Activated T-cell treated with anti-CD3 and anti-CD28 coated beads, Interleukin-2, amount 50 U/mL, for 24 hours (primary cell): ENCODE measurements at places on chromosomes 1 and 21.

- no peak for DNase-seq
- no peaks in the 10 kb centered on the region for H3K36me3 ChIP-seq
- H3K4me1 ChIP-seq = peaks cover 17% of the 10 kb centered on the region
- peaks cover 64% of the 10 kb centered on the region for H3K27me3 ChIP-seq
Measured at GRCh38 chr1:67836769-67837168, 3.5 kb upstream of the GNG12 start.

DNA sequence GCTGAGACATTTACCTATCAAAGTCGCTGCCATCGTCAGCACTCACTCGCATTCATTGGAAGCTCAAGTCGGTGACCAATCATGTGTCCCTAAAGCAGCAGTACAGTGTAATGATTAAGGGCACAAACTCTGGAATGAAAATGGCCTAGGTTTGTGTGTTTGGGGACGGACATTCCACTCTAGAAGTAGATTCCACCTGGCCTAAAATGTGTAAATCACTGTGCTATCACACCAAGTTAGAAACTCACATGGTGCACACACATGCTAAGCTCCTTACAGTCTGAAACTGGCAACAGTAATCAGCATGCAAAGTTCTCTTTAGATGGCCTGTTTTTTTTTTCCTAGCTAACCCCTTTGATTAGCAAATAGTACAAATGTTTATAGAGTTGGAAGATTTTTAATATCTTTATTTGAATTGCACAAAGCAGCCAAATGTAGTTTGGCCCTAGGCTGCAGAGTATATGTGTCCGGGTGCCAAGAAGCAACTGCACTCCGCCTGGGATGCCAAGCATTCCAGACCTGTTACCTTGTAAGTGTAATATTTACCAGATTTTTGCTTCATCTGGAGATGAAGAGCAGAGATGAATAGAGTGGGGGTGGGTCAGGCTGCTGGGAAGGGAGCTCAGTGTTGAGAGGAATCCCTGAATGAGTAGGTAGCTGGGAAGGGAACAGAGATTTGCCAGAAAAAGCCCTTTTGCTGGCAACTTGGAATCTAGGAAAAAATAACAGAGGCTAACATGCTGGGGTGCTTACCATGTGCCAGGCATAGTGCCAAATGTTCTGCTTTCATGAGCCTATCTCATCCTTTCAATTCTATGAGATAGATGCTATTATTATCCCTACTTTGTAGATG, 35.2 kb downstream of the TGFB2 start:
- H3K36me3 ChIP-seq = no peaks in the 10 kb centered on the region
- no peak overlapping the region for H3K4me3 ChIP-seq
- no peak for DNase-seq
- no peak overlapping the region for H3K27ac ChIP-seq
- peaks cover 81% of the 10 kb centered on the region for H3K27me3 ChIP-seq
- H3K4me1 ChIP-seq = peaks cover 13% of the 10 kb centered on the region

GRCh38 chr1:101330427-101331130, 93.8 kb downstream of the S1PR1 start:
- no peak for DNase-seq
- H3K27me3 ChIP-seq = peaks cover 2% of the 10 kb centered on the region
- no peak overlapping the region for H3K27ac ChIP-seq
- no peaks in the 10 kb centered on the region for H3K36me3 ChIP-seq

GRCh38 chr1:82880506-82880905, 1079.8 kb downstream of the ADGRL2 start:
- no peak overlapping the region for H3K27ac ChIP-seq
- DNase-seq = no peak
- H3K36me3 ChIP-seq = no peaks in the 10 kb centered on the region
- no peak overlapping the region for H3K4me3 ChIP-seq
- no peaks in the 10 kb centered on the region for H3K4me1 ChIP-seq
- no peaks in the 10 kb centered on the region for H3K27me3 ChIP-seq

DNA sequence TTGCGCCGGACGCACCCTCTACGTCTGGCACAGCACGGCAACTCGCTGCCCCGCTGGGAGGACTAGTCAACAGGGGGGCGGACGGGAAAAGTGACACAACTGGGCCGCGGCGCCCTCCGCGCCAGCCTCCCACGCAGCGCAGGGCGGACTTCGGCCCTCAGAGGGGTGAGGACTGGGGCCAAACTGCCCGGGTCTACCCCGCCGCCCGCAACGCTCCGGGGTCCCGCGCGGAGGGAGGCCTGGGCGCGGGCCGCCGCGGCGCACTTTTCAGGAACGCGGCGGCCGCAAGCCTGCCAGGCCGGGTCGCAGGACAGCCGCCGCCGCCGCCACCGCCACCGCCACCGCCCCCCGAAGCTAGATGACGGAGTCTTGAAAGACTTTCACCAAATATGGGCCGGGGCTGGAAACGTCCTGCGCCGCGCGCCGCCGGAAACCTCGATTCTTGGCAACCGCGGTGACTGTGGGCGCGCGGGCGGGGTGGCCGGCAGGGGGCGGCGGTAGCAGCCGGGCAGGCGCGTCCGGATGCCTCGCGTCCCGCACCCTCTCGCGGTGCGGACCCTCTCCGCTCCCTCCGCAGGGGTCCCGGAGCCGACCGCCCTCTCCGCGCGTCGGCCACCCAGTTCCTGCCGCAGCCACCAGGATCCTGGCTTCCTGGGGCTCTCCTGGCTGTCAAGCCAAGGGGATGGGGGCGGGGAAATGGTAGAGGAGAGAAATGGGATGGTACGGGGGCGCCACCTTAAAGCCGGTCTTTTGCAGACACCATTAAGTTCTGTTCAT, 3.7 kb upstream of the CCN1 start:
- H3K27me3 ChIP-seq = peaks cover 89% of the 10 kb centered on the region
- H3K36me3 ChIP-seq = no peaks in the 10 kb centered on the region
- peak; percentile 64 for DNase-seq

GRCh38 chr1:93344886-93345632, 648 bp upstream of the DR1 start:
- H3K27ac ChIP-seq = peak overlapping the region; percentile 98
- DNase-seq = no peak
- no peaks in the 10 kb centered on the region for H3K27me3 ChIP-seq
- peaks cover 21% of the 10 kb centered on the region for H3K4me1 ChIP-seq
- H3K4me3 ChIP-seq = peak overlapping the region; percentile 89
- H3K36me3 ChIP-seq = peaks cover 49% of the 10 kb centered on the region

DNA sequence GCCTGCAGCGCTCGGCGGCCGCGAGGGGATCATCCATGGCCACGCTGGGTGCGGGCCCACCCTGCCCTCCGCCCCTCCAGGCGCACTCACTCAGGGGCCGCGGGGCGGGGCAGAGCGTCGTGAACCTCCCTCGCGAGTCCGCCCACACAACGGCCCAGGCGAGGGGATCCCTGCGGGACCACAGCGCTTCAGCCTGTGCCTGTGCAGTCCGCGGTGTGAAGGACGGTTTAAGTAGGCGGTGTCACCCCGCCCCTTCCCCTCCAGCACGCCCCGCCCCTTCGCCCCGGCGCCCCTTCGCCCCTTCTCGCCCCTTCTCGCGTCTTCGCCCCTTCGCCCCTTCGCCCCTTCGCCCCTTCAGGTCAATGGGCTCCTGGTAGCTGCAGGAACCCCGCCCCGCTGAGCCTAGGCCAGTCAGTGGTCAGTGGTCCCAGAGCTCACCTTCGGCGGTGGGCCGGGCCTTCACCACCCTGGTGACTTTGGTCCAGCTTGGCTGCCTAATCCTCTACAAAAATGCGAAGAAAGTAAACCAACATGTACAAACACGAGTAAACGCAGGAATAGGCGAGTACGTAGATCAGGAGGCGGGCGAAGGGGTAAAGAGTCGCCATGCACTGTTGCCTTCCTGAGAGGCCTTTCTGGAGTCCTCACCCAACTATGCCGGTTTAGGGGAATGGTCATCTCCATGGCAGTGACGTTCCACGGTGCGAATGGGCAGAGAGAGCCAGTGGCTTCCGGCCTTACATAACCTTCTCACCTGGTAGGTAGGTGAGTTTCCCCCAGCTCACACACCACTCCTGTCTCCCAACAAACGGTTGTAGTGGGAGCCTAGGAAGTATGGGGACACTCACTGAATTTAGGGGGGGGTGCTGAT, 19.6 kb upstream of the DMRTB1 start:
- H3K27me3 ChIP-seq = peaks cover 4% of the 10 kb centered on the region
- H3K4me3 ChIP-seq = no peak overlapping the region
- H3K4me1 ChIP-seq = no peaks in the 10 kb centered on the region
- no peak for DNase-seq

DNA sequence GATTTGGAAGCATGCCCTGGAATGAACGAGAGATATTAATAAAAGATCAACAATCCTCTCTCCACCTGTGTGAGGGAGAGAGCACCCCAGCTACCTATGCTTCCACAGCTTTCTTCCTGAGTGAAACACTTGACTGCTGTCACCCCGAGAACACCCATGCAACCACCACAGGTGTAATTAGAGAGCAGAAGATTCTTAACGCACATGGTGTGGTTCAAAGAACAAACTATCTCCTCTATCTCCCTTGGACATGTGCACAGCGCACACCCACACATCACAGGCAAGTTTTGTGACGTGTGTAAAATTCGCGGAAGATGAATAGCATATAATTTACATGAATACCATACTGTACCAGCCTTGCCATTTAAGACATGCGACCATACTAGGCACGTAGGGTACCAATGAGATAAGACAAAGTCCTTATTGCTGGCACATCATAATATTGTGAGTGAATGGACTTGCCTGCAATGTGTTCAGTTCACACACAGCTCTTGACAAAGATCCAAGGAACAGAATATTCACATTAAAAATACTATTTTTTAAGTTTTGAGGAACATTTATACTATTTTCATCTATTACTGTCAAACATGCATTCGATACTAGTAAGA, 11.6 kb downstream of the ERRFI1 start:
- H3K27ac ChIP-seq = no peak overlapping the region
- H3K4me1 ChIP-seq = peaks cover 1% of the 10 kb centered on the region
- peaks cover 27% of the 10 kb centered on the region for H3K27me3 ChIP-seq

- H3K36me3 ChIP-seq = peaks cover 49% of the 10 kb centered on the region
- peak overlapping the region; percentile 98 for H3K4me3 ChIP-seq
- DNase-seq = no peak
Measured at GRCh38 chr1:24416666-24417391, 1.2 kb downstream of the NIPAL3 start.

- H3K27me3 ChIP-seq = peaks cover 14% of the 10 kb centered on the region
- H3K4me1 ChIP-seq = no peaks in the 10 kb centered on the region
- no peak overlapping the region for H3K4me3 ChIP-seq
- H3K36me3 ChIP-seq = no peaks in the 10 kb centered on the region
- H3K27ac ChIP-seq = no peak overlapping the region
Measured at GRCh38 chr1:170749549-170749948, 85.6 kb downstream of the PRRX1 start.

- no peak for DNase-seq
- H3K4me1 ChIP-seq = peaks cover 40% of the 10 kb centered on the region
- H3K36me3 ChIP-seq = peaks cover 19% of the 10 kb centered on the region
- peak overlapping the region; percentile 95 for H3K27ac ChIP-seq
Measured at GRCh38 chr1:225428881-225429455, 1.1 kb upstream of the LBR start.

DNA sequence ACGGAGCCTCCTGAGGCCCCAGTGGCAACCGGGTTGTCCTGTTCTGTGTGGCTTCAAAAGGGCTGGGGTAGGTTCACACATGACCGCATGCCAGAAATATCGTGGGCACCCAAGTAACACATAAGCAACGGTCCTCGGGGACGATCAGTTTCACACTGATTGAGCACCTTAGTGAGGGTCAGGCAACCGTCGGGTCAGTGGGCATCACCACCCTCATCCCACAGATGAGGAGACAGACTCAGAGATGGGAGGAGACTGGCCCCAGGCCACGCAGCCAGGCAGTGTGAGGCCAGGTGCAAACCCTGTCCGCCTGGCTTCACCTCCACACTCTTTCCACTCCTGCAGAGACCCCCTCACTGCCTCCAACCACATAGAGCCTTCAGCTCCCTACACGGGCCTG, 309.8 kb downstream of the MATN1 start:
- H3K27me3 ChIP-seq = peaks cover 9% of the 10 kb centered on the region
- H3K27ac ChIP-seq = no peak overlapping the region
- no peak overlapping the region for H3K4me3 ChIP-seq

- H3K36me3 ChIP-seq = no peaks in the 10 kb centered on the region
- peak within 1 kb of the TSS; percentile 84 for H3K4me3 ChIP-seq
- H3K27me3 ChIP-seq = peaks cover 2% of the 10 kb centered on the region
- peak within 1 kb of the TSS; percentile 87 for H3K27ac ChIP-seq
- DNase-seq = peak; percentile 80
Measured at GRCh38 chr1:205849619-205850355, at the start of gene PM20D1. Gene PM20D1 (minus strand): TSS chr1:205850132. CDS start chr1:205850072, 60 bp downstream.
